ENCODE measurements at places on chromosomes 2 and 18. TPM values are rescaled to one million over a fixed set of nuclear protein-coding genes. Genes with fewer than 3 reads are reported as not detected.

The SKOR2 gene
- total RNA-seq = not detected

DNA sequence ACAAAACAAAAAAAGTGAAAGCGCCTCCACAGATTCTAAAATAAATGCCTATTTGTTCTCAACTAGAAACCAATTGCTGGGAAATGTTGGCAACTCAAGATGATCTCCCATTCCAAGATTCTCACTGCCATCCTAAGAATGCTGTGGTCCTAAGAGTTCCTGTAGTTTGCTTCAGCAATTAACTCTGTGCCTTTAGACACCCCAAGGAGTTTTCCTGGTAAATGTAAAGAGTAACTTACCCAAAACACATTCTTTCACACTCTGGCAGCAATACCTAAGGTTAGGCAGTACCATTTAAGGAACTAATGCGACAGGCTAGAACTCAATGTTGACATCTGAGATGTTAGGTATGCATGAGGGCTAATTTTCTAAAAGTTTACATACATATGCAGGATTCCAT lies 58.8 kb upstream of the TANK start:
- DNase-seq = no peak

GRCh38 chr2:160144280-160144990 lies 55.6 kb downstream of the ITGB6 start:
- DNase-seq = no peak

The STK17B gene
- 7.4 TPM for total RNA-seq

- DNase-seq = no peak
Observed at GRCh38 chr18:54900290-54900689, 59.0 kb downstream of the CCDC68 start.

All from Right ventricle myocardium inferior (tissue), 1 donor.